ENCODE measurements at places on chromosomes 2 and 18.

DNA sequence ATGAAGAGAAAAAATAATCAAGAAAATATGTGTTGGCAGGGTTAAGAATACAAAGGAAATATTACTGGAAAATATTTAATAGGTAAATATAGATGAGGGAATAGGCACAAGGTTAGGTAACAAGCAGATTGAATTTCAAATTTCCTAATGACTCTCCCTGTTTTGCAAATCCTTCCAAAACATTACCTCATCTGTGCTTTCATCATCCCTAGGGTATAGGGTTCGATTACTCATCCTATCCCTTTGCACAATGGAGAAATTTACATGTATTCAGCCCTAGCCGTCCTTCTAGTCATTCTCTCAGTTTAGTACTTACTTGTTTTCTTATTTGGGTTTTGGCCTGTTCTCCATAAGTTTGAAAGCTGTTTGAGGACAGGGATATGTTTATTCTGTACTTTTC, 864.6 kb upstream of the FSHR start:
- DNase-seq, result no peak

DNA sequence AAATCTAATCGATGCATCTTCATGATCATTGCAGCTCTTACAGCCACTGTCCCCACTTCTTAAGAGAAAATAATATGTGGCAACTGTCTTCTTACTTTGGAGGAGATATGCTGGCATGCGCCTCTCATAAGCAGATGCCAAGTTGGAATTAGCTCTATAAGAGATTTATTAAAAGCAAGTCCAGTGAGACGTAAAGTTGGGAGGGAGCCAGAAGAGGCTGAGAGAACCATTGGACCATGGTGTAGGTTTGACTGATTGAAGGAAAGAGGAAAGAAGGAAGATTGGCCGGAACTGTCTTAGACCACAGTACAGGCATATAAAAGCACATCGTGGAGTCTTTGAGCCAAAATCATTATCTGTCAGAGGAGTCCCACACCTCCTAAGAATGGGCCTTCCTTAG, 265.7 kb upstream of the ZC3H15 start:
- no peak for DNase-seq

DNA sequence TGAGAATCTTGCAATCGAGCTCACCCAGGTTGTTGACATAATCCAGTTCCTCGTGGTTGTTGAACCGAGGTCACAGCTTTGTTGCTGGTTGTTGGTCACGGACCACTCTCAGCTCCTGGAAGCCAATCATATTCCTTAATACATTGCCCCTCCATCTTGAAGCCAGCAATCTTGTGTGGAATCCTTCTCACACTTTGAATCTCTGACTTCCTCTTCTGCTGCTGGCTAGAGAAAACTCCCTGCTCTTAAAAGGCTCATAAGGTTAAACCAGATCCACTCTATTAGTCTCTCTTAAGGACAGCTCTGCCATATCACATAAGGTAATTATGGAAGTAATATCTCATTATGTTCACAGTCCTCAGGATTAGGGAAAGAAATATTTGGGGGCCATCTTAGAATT, 41.1 kb downstream of the SP140 start:
- DNase-seq, result no peak

DNA sequence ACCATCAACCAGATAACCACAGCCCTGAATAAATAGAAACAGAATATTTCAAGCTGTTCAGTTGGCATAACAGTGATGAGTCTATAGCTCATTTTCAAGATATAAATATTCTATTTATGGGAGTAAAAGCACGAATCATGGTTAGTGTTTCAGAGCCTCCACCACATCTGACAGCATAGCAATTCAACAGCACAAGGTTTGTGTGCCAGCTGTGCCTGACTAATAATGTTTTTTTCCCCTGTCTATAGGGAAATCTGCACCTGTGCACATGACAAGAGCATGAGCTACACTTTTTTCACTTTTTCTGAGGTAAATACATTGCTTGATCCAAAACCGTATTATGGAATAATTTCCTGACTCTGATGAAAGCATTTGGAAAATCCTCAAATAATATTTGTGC, 251.3 kb downstream of the RPIA start:
- no peak for DNase-seq

DNA sequence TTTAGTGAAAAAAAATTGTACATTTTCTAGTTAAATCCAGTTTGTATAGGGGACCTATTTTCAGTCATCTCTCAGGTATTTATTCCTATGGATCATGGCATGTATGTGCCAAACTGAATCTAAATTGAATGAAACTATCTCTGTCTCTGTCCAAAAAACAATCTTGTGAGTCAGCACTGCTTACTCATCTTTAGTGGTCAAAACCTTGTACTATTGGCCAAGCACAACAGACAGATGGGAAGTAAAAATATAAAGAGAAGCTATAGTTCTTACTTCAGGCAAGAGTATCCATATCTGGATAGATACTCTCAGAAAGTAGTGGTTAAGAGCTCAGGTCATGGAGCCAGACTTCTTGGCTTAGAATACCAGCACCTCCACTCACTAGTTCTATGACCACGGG, 76.0 kb upstream of the KLHL14 start:
- no peak for DNase-seq

DNA sequence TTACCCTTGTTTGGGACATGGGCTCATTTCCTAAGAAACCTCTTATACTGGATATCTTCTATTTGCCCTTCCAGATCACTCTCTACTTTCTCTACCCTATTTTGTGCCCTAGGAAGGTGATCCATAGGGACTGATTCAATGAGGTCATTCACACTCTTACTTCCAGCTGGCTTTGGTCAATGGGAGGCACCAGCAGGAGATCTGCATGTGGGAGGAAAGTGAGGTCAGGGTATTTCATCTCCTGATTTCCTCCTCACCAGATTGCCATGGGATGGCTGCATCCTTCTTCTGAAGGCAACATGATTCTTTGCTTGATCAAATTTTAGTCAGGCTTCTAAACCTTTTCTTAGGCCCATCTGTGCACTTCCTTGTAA, 15.2 kb downstream of the M1AP start:
- no peak for DNase-seq

- DNase-seq, result no peak
These were observed 1101.0 kb upstream of the GYPC start for GRCh38 chr2:125554956-125555355.

- no peak for DNase-seq
These were observed 7.0 kb upstream of the TMX3 start for GRCh38 chr18:68721681-68722583.

DNA sequence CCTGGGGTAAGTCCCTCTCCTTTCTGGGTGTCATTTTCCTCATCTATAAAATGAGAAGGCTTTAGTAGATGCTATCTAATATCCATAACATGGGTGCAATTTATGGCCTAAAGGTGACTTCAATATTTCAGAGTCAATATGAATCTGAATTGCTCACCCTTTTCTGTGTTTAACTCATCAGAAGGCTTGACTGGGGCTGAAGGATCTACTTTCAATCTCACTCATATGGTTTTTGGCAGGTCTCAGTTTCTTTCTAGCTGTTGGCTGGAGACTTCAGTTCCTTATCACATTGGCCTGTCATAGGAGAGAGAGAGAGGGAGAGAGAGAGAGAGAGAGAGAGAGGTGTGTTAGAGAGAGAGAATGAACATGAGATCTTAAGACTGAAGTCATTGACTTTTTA, 343.7 kb upstream of the MEX3C start:
- DNase-seq, result no peak

DNA sequence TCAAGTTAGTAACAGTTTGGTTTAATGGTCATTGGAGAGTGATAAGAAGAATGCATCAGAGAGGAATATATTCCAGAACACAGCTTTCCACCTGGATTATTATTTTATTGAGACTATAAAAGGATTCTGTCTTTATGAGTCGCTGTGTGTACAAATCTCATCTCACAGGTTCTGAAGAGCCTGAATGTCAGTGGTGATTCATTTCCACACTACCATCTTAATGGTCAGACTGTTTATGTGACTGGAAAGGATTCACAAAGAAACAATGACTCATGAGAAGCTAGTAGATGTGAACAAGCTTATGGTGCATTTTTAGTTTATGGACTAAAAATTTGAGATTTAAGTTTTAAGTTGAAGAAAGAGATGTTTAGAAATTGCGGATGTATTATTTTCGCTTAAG, 685.4 kb upstream of the NRXN1 start:
- no peak for DNase-seq

- DNase-seq, result no peak
These were observed 284.6 kb upstream of the LRP1B start for GRCh38 chr2:142415461-142415860.

DNA sequence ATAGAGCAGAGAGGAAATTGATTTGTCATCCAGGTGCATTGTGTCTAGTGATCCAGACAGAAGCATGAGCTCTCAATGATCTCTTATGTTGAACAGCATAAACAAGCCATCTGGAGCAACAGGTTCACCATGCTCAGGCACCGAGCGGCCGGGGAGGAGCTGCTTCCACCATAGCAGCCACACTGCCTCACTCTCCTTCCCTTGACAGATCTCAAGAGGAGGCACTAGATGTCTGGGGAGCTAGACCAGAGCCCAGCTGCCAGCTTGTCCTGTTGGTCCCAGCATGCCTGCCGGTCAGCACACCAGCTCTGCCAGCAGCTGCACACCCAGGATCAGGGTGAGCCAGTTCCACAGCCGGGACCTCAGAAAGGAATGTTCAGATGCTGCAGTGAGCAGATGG, 17.5 kb upstream of the LONRF2 start:
- DNase-seq, result peak; percentile 87

GRCh38 chr18:40904295-40904694, 1050.7 kb upstream of the PIK3C3 start:
- no peak for DNase-seq

DNA sequence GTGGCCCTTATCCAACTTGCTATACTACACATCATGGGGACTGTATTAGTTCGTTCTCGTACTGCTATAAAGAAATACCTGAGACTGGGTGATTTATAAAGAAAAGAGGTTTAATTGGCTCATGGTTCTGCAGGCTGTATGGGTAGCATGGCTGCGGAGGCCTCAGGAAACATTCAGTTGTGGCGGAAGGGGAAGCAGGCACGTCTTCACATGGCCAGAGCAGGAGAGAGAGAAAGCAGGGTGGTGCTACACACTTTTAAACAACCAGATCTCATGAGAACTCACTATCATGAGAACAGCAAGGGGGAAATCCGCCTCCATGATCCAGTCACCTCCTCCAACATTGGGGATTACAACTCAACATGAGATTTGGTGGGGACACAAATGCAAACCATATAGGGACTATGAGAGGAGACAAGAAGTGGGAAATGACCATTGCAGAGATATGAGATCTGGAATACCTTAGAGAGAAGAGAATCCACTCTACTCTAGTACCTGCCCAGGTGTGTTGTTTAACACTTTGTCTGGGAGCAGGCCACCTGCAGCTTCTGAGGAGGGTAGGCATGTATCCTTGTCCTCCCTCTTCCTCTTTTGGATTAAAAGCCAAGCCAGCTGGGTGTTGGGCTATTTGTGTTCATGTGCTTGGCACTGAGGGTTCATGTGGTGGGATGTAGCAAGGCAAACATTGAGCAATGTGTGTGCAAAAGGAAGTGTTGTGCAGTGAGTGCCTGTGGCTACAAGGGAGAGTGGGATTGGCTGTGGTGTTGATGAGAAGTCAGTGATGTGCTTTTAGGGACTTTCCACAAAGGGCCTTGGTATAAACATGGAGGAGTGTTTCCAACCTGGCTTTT, 22.8 kb downstream of the TTLL4 start:
- no peak for DNase-seq

DNA sequence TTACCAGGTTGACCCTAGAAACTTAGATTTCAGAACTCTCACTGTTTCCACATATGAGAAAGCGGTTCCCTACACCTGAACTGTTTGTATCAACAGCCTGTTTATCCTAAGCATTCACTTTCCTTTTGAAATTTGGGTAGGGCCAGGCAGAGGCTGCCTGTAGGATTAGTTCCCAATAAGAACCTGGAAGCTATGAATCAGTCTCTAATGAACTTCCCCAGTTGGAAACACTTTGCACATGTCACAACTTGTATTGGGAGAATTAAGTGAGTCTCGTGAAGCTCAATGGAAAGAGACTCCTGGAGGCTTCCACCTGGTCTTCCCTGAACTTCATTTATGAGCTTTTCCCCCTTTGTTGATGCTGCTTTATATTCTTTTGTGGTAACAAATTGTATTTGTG, 486.6 kb upstream of the HS6ST1 start:
- no peak for DNase-seq

DNA sequence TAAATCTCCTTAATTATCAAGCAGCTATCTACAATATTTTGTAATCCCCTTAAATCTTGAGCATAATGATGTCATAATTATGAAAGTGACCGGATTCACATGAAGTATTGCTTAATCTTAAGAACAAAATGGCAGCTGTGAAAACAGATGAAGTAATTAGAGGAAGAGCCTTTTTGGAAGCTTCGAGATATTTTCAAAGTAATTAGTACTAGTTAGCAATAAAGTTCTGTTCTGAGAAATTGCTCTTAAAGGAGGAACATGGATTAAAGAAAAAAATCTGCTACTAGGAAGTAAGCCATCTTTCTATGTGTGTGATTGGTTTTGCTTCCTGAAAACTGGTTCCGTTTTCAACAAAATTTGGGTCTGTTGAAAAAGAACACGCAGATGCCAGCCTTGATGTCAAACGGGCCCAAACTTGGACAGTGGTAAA, 18.3 kb downstream of the CLUL1 start:
- no peak for DNase-seq

DNA sequence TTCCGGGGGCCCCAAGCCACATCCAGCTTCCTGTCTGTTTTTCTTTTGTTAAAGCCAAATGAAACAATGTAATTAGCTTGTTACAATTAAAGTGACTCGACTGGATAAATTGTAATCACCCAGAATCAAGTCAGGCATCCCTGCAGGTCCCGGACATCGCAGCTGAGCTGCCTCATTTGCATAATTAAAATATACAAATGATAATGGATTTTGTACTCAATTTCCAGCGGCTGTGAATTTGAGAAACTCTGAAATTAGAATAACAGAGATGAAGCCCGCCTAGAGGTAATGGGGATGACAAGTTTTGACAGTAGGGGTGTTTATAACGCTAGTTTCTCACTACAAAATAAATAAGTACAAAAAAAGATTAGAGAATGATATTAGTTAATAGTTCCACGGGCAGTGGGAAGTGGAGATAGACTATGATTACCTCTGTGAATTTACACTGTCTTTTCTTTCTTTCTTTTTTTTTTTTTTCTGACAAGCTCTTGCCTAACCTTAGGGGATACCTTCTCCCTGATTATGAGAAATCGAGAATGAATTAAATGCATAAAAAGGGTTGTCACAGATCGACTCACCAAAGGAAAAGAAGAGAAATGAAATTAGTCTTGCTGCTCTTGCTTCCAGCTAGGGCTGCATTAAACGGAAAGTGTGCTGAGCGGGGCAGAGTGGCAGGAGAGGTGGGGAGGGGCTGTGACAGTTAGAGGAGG, 82.6 kb upstream of the SKOR2 start:
- DNase-seq, result no peak

DNA sequence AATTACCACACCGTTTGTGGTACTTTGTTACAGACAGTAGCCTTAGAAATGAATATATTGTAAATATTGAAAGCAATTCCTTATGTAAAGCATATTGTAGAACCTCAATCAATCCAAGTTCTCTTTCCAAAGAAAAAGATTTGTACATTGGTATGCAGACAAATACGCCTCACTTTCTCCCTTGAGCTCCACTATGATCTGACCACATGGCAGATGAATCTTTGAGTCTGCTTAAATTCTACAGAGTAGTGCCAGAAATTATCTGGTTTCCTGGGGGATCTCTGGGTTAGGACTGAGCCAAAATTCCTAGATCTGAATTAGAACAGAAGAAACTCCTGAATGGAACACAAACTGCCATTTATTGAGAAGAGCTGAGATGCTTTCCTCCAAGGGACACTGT, 99.0 kb downstream of the CPO start:
- DNase-seq, result no peak
